ENCODE measurements at places on chromosomes 11 and 22.

DNA sequence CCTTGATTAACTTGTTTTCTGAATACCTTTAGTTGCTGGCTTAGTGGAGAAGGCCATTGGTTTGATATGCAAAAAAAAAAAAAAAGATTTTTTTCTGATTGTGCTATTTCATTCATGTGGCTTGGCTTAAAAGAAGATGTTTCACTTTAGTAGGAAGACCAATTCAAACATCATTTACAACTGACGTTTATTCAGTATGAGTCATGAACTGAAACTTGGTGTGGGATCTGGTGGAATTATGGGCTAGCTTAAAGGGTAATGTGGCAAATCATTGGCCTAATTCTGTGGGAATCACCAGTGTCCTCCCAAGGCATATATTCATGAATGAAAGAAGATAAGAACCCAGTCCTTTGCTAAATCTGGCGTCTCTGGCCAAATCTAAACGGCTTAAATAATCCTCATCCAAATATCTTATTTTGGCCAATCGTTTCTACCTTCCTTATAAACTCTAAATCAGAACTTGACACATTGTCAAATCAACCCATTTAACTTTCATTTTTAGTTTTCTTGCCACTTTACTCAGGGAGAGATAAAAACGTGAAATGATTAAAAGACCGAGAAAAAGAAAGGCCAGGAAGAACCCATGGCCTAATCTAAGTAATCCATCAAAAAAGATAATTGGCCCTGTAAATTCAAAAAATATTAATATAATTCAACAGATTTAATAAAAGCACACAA, 77.0 kb downstream of the DDIAS start:
- no peak for DNase-seq

DNA sequence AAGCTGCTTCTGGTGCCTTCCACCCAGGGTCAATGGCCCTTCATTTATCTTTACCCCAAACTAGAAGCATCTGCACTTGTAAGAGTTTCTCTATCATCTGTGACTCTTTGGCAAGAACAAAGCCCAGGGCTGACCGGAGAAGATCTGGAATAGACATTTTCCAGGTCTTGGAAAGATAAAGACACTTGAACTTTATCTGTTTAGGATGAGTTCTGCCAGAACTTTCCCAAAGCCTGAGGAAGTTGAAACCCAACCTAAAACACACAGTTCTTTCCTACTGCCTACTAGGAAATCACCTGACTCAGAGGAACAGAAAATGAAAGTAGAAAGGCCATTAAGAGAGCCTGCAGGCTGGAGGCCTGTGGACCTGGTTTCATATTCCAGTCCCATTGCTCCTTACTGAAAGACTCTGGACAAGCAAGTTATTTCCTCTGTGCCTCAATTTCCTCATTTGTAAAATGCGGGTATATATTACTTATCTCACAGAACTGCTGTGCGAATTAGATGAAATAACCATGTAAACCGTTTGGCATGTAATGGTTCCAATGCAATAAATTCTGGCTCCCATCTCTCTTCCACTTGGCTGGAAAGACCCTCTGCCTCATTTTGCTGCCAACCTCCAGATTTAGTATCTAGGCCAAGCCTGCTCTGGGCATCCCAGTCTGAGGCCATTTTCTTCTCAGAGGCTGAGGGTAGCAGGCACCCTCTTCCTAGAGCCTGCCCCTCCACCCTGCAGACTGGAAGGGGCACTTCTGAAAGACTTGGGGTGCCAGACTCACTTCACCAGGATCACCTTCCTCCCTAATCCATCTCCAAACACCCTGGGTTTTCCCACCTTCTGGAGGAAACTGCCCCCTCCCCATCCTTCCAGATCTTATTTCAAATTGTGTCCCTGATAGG, 1.2 kb downstream of the UBE2L6 start:
- DNase-seq = no peak

- DNase-seq = no peak
Measured at GRCh38 chr22:24233235-24233634, 11.6 kb downstream of the GGT5 start.

DNA sequence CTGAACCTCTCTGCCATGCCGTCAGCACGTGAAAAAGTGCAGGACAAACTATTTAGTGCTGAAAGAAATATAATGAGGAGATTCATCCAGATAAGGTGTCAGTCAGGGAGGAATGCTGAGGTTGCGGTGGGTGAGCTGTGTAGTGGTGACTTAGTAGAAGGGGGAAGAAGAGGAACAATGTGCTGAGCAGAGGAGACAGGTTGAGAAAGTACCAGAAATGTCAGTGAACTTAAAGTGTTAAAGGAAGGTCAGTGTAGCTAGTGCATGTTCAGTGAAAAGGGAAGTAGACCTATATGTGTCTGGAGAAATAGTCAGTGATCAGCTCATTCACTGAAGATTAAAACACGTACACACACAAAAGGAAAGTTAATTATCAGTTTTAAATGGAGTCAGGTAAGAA, 237.6 kb upstream of the CCDC179 start:
- DNase-seq = no peak

DNA sequence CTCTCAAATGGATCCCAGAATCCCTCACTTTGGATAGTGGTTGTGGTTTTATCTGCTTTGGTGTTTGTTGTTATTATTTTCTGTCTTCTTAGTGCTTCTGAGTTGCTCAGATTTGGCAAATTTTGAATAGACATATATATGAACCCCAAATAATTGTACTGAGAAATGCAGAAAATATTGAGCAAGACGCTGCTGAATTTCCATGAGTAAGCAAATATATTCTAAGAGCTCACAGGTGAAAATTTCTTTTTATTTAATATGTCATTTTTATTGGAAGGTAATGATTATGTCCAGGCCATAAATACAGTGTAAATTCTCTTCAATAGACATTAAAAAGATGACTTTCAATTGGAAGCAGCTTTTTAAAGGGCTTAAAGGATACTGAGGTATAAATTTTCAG, 152.1 kb downstream of the FAT3 start:
- no peak for DNase-seq

GRCh38 chr22:49466878-49467595, 360.6 kb downstream of the BRD1 start:
- no peak for DNase-seq

Data from left hindlimb (tissue), 1 donor.